ENCODE measurements at places on chromosomes 1 and 21. TPM values are rescaled to one million over a fixed set of nuclear protein-coding genes. Genes with fewer than 3 reads are reported as not detected.

Gene FCRL4
- total RNA-seq = not detected

DNA sequence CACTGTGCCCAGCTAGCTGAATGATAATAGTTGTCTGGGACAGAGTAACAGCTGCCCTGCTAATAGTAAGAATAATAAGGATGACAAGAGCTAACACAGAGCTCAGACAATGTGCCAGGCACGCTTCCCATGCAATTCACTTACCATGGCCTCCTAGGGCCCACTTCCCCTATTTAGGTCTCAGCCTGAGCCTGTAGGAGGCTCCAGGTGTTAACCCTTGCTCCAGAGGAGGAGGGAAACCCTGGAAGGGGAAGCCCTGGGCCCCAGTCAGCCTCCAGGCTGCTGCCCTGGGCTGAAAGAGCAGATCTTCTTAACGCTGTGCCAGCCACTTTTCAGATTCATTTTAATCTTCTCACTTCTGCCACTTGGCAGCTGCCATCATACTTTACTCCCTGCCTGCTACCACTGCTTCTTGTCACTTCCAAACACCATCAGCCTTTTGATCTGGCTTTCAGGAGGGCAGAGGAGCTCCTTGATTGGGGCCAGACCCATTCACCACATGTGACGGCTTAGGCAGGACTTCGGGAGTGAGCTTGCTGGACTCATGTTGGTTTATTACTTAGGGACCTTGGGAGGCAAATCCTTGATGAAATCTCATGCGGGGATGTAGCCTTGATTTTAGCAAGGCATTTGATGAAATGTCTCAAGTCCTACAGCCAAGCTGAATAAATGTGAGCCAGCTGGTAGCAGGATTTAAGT is 66.7 kb upstream of the PARP1 start:
- peaks cover 13% of the 10 kb centered on the region for H3K27me3 ChIP-seq
- H3K4me1 ChIP-seq = peaks cover 6% of the 10 kb centered on the region
- no peak overlapping the region for H3K27ac ChIP-seq
- no peak for DNase-seq
- H3K4me3 ChIP-seq = no peak overlapping the region

Gene SLC41A1
- total RNA-seq = 37.5 TPM

DNA sequence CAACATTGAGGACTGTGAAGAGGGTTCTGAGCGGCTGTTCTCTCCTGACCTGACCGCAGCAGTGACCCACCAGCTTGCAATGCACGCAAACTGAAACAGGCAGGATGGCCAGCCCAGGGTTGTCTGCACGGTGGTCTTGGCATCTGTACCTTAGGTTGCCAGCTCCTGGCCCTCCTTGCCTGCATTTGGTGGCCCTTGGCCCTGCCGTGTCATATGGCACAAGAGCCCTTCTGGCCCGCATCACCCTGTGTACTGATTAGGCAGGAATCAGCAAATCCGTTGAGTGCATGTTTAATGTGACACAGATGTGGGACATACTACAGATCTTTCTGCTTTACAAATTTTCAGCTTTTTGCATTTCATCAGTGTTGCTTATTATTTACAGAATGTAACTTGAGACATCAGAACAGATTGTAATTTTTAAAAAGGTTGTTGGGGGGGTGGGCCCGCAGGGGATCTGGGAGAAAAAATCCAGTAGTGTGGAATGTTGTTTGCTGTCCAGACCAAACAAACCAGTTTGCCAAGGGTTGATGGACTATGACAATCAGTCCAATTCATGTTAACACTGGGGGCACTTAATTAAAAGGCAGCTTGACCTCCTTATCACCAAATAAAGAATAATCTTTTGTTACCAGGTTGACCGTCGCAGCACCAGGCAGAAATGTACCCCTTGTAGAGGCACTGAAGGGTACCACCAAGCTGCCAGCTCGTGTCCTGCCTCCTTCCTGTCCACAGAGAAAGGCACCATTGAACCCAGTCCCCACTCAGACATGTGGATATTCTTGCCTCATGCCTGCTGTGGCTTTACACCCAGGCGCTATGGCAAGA is 132.6 kb downstream of the DHRS3 start:
- no peak overlapping the region for H3K4me3 ChIP-seq
- H3K4me1 ChIP-seq = peaks cover 50% of the 10 kb centered on the region
- H3K36me3 ChIP-seq = peaks cover 20% of the 10 kb centered on the region
- no peaks in the 10 kb centered on the region for H3K27me3 ChIP-seq
- no peak overlapping the region for H3K27ac ChIP-seq

GRCh38 chr1:204446413-204447111 is 34.9 kb upstream of the PPP1R15B start:
- peak; percentile 36 for DNase-seq
- peaks cover 10% of the 10 kb centered on the region for H3K4me1 ChIP-seq
- no peak overlapping the region for H3K27ac ChIP-seq
- no peaks in the 10 kb centered on the region for H3K36me3 ChIP-seq
- H3K4me3 ChIP-seq = no peak overlapping the region
- H3K27me3 ChIP-seq = peaks cover 13% of the 10 kb centered on the region

DNA sequence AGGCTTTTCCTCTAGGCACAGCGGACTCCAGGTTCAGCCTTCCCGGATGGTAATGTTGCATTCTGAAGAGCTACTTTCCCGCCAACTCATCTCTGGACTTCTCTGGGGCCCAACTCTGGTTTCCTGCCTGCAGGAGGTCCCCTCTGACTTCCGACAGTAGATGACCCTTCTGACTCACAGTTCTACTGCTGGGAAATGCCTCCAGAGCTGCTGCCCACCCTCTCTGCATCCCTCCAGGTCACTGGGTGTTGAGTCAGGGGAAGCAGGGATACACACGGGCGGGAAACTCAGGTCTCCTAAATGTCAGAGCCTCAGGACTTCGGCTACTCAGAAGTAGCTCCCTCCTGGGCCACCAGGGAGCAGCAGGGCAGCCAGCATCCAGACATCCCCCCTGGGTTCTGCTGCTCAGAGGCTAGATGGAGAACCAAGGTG is 2.1 kb upstream of the KIF21B start:
- H3K4me3 ChIP-seq = no peak overlapping the region
- peaks cover 14% of the 10 kb centered on the region for H3K4me1 ChIP-seq
- H3K27me3 ChIP-seq = peaks cover 48% of the 10 kb centered on the region
- H3K27ac ChIP-seq = no peak overlapping the region
- H3K36me3 ChIP-seq = no peaks in the 10 kb centered on the region
- no peak for DNase-seq

DNA sequence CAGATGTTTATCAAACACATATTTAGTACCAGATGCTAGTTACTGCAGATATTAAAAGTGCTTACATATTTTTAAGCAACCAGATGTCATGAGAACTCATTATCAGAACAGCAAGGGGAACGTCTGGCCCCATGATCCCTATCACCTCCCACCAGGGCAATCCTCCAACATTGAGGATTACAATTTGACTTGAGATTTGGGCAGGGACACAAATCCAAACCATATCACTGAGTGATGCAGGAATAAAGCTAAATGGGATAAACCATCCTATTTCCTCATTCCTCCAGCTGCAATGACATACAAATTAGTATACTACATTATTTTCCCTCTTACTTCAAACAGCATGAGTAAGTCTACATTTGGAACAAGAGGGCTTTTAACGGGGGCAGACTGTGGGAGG is 3.1 kb upstream of the KCNK2 start:
- no peak overlapping the region for H3K27ac ChIP-seq
- H3K4me3 ChIP-seq = no peak overlapping the region
- DNase-seq = no peak
- peaks cover 22% of the 10 kb centered on the region for H3K36me3 ChIP-seq
- H3K27me3 ChIP-seq = peaks cover 3% of the 10 kb centered on the region

Gene KRTAP10-4
- not detected for total RNA-seq

DNA sequence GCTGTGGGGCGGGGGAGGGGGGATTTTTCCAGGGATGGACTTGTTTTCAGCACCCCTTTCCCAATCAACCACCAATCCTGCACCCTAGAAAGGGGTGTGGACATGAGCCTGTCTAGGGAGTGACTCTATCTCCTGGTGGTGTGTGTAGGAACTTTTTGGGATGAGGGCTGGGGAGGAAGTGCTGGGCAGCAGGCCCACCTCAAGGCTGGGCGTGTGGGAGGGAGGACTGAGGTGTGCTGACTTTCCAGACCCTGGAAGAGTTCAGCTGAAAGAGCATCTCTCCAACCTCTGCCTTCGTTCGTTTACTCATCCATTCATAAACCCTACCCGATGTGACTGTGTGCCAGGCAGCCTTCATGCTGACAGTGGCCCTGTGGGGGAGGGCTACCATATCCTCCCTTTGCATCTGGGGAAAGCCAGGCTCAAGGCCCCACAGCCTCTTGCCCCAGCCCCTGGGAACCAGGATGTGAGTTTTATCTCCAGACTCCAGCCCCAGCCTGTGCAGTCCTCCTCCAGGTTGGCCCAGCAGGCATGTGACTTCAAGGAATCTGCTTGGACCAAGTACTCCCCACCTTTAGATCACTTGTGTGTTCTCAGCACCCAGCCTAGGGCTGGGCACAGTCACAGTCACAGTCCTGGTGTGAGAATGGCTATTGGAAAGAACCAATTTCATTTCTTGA is 6.7 kb downstream of the KNCN start:
- H3K27me3 ChIP-seq = peaks cover 53% of the 10 kb centered on the region
- no peaks in the 10 kb centered on the region for H3K36me3 ChIP-seq
- H3K27ac ChIP-seq = no peak overlapping the region
- no peak overlapping the region for H3K4me3 ChIP-seq
- DNase-seq = no peak

GRCh38 chr1:85303440-85304162 is 27.2 kb upstream of the BCL10 start:
- no peaks in the 10 kb centered on the region for H3K36me3 ChIP-seq
- no peak for DNase-seq

GRCh38 chr1:215132156-215132555 is 49.6 kb downstream of the KCNK2 start:
- no peak overlapping the region for H3K27ac ChIP-seq
- peaks cover 33% of the 10 kb centered on the region for H3K4me1 ChIP-seq
- no peak for DNase-seq

Gene OR2L5
- total RNA-seq = not detected

GRCh38 chr1:57517587-57518374 is 93.9 kb upstream of the DAB1 start:
- no peaks in the 10 kb centered on the region for H3K4me1 ChIP-seq
- H3K27me3 ChIP-seq = peaks cover 3% of the 10 kb centered on the region
- no peak overlapping the region for H3K4me3 ChIP-seq
- H3K27ac ChIP-seq = no peak overlapping the region

Gene CADM3
- 0.06 TPM for total RNA-seq

GRCh38 chr1:166233750-166234366 is 67.1 kb upstream of the FAM78B start:
- no peak overlapping the region for H3K27ac ChIP-seq
- peaks cover 4% of the 10 kb centered on the region for H3K36me3 ChIP-seq
- H3K4me1 ChIP-seq = no peaks in the 10 kb centered on the region
- no peaks in the 10 kb centered on the region for H3K27me3 ChIP-seq
- no peak overlapping the region for H3K4me3 ChIP-seq

DNA sequence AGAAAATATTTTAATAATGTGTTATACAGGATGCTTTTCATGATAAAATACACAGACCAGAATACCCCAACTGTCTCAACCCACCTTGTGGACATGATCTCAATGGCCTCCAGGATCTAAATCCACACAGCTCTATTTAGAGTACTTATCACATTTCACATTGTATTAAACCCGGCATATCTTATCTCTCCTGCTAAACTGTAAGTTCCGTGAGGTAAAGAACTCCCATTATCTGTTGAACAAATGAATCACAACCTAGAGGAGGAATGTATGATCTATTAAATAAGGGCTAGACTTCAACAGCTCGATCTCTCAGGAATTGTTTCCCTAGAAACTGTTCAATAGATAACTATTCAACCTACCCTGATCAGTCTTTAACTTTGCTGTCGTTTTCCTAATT is 6.9 kb downstream of the ETV3 start:
- H3K4me3 ChIP-seq = no peak overlapping the region
- peaks cover 15% of the 10 kb centered on the region for H3K4me1 ChIP-seq
- H3K36me3 ChIP-seq = peaks cover 55% of the 10 kb centered on the region
- 0 out of 2 replicates have a peak, but pooled peaks cover 1% of the 10 kb centered on the region for H3K27me3 ChIP-seq

DNA sequence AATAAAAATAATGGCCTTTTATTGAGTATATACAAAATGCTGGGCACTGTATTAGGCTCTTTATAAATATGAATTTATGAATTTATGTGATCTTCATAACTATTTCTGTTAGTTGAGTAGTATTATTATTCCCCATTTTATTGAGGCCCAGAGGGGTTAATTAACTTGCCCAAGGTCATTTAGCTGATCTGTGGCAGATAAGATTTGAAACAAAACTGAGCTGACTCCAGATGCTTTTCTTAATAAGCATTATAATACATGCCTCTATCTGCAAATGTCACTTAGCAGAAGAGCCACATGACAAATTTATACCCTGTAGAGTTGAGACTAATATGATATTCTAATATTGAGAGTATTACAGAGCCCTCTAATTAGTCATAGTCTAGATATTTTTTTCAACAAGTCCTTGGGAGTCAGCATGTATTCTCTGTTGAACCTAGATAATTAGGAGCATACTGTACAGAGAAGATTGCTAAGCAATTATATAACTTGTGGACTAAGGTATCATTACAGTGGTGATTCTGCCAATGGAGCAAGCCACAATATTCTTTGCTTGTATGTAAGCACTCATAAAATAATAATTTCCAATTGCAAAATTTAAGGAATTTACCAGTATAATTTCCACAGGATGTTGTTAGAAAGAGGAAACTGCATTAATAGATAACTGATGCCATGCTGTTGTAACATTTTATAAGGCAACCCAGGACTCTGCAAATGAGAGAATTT is 112.0 kb downstream of the LRRC40 start:
- H3K27me3 ChIP-seq = no peaks in the 10 kb centered on the region
- H3K4me1 ChIP-seq = peaks cover 55% of the 10 kb centered on the region

- peaks cover 25% of the 10 kb centered on the region for H3K4me1 ChIP-seq
- H3K4me3 ChIP-seq = no peak overlapping the region
- peaks cover 34% of the 10 kb centered on the region for H3K36me3 ChIP-seq
- no peaks in the 10 kb centered on the region for H3K27me3 ChIP-seq
- peak; percentile 48 for DNase-seq
- peak overlapping the region; percentile 37 for H3K27ac ChIP-seq
Observed at GRCh38 chr1:84653130-84653677, 37.1 kb downstream of the SSX2IP start.

DNA sequence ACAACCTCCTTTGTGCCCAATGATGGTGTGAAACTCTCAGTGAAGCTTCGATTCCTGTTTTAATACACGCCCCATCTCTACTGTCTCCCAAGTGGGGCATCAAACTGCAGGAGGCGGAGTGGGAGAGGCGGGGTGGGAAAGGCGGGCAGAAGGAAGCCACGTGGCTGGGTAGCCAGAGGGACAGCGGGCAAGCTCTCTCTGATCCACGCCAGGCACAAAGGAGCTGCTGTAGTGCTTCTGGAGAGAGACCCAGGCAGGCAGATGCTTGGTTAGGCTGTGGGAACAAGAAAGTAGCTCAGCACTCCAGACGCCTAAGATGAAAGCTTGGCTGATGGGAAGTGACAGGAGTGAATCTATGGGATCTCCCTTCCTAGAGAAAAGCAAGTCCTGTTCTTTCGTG is 25.7 kb downstream of the TRIM67 start:
- peaks cover 34% of the 10 kb centered on the region for H3K27me3 ChIP-seq
- H3K4me1 ChIP-seq = no peaks in the 10 kb centered on the region
- no peak overlapping the region for H3K27ac ChIP-seq
- no peaks in the 10 kb centered on the region for H3K36me3 ChIP-seq
- no peak for DNase-seq

Gene AMY2A
- total RNA-seq = not detected

GRCh38 chr1:66919828-66920227 is 4.8 kb downstream of the DNAI4 start:
- H3K27me3 ChIP-seq = peaks cover under 1% of the 10 kb centered on the region
- H3K27ac ChIP-seq = no peak overlapping the region
- H3K36me3 ChIP-seq = peaks cover 9% of the 10 kb centered on the region
- no peak for DNase-seq
- peaks cover 14% of the 10 kb centered on the region for H3K4me1 ChIP-seq

- H3K4me3 ChIP-seq = peak overlapping the region; percentile 71
- peaks cover 12% of the 10 kb centered on the region for H3K27me3 ChIP-seq
- DNase-seq = peak; percentile 93
- peak overlapping the region; percentile 74 for H3K27ac ChIP-seq
Observed at GRCh38 chr1:211735208-211736170, 60.1 kb upstream of the NEK2 start.
